Activated naive CD4-positive, alpha-beta T cell treated with anti-CD3 and anti-CD28 coated beads, Interleukin-2, amount 50 U/mL, for 16 hours (primary cell): ENCODE measurements at places on chromosomes 16 and 17.
A peak's percentile ranks its signal among the peaks of the same experiment; 100 is the strongest.

DNA sequence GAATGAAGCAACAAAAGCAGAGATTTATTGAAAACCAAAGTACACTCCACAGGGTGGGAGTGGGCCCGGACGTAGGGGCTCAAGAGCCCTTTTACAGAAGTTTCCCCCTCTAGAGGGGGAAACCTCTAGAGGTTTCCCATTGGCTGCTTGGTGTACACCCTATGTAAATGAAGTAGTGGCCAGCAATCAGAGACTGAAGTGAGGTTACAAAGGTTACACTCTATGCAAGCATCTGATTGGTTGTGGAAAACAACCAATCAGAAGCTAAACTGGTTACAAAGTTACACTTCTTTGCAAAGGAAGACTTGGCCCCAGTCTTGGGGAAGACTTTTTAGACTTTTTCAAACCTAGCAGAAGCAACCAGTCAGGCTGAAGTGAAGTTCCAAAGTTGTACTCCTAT, 27.1 kb downstream of the CRAMP1 start:
- DNase-seq = no peak

DNA sequence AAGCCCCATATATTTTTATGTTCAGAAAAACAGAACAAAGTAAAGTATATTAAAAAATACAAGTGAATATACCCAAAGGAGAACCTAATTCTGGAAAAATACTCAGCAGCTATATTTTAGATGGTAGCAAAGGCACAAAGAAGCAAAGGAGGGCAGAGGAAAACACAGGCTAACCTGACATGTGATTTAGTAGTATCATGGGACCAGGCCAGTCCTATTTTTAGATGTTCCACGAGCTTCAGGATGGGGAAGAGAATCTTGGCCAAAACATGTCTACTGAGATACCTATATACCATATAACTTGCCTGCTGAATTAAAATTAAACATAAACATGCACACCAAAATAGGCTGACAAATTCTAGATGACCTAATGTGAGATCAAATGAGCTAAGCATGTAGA, 32.9 kb downstream of the SMYD4 start:
- no peak for DNase-seq

GRCh38 chr16:75235721-75236193, 15.7 kb downstream of the BCAR1 start:
- no peak for DNase-seq

- no peak for DNase-seq
These were observed 33.3 kb downstream of the RANBP10 start for GRCh38 chr16:67773099-67773498.

DNA sequence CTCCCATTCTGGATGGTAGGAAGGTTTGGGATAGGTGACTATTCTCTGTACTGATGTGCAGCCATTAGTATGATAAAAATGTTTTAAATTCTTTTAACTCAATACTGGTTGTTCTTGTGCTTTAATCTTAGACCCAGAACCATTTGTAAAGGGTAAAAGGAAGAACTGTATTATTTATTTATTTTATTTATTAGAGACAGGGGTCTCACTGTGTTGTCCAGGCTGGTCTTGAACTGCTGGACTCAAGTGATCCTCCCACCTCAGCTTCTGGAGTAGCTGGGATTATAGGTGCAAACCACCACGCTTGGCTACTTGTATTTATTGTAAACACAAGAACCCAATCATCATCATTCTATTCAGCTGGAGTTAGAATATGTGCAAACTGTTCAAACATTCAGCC, 2.2 kb upstream of the MOSMO start:
- no peak for DNase-seq

DNA sequence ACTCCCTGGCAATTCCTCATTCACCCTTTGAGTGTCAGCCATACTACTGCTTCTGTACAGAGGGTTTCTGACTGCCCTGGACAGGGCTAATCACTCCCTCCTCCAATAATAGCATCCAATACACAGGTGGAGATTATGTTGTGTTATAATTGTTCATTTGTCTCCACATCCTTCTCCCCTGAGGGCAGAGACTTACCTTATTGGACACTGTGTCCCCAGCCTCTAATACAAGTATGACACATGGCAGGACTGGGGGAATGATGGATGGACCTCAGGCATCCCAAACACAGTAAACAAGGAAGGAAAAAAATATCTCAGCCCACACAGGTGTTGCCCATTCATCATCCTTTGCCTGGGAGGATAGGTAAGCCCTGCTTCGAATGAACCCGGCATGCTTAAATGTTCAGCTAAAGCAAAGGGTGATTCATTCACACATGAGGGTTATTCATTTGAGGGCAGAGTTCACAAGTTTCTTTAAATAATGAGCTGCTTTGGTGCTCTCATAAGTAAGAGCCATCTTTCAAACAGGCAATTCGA, 34.8 kb downstream of the MMD start:
- DNase-seq = no peak

GRCh38 chr16:74524926-74525325, 82.0 kb downstream of the GLG1 start:
- DNase-seq = no peak

DNA sequence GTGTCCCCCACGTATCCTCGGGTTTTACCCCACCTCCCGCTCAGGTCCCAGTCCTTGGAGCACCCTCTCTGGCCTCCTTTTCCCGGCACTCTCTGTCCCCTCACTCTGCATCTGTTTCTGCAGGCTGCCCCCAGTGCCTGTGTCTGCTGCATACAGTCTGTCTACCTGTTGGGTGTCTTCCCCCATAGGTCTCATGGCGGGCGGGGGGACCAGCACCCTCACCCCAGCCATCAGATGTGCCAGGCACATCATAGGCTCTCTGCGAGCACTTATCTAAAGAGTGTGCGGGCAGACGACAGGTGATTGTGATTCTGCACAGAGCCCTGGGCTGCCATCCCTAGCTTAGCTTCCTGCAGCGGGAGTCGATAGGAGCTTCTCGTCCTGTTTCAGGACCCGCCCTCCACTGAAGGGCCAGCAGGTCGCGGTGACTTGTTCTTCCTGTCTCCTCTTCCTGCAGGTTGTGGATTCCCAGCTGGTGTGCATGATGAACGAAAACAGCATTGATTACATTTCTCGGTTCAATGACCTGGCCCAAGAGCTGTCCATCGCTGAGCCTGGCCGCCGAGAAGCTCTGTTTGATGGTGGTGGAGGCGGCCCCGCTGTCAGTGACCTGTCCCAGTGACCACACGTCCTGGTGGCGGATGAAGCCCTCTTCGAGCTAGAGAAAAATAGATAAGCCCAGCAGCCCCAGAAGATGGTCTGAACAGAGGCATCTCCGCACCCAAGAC, 4.5 kb upstream of the JPT2 start:
- DNase-seq = no peak

GRCh38 chr16:49810831-49811230, 45.1 kb downstream of the ZNF423 start:
- DNase-seq = no peak

GRCh38 chr17:10758062-10758461, 28.2 kb upstream of the TMEM220 start:
- DNase-seq = no peak

DNA sequence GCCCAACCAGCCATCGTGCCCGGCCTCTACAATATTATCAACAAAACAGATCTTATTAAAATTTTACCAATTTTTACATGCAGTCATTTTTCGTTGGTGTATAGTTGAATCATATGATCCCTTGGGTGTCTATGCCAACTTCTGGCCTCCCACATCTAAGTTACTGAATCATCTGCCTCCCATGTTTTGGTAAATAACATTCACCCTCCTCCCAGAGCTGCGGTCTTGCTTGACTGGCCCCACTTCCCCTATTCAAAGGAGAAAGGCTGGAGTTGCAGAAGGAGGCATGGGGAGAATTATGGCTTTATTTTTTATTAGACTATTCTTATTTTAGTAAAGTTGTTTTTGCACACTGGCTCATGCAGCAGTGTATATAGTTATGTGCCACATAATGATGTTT, 18.5 kb upstream of the CCL23 start:
- DNase-seq = no peak

DNA sequence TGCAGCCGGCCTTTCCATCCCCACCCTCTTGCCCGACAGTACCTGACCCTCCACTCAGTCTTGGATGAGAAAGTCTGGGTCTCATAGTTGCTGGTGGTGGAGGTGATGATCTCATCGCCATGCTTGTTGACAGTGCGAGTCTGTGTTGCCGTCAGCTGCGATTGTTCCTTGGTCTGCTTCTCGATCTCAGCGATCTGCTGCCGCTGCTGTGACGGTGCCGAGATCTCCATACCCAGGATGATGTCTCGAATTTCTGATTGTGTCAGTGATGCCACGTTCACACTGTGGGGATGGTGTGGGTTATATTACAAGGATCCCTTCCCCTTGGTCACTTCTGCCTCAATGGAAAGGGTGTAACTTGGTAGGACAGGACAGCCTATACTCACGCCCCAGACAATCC, 4.1 kb upstream of the RILP start:
- no peak for DNase-seq

DNA sequence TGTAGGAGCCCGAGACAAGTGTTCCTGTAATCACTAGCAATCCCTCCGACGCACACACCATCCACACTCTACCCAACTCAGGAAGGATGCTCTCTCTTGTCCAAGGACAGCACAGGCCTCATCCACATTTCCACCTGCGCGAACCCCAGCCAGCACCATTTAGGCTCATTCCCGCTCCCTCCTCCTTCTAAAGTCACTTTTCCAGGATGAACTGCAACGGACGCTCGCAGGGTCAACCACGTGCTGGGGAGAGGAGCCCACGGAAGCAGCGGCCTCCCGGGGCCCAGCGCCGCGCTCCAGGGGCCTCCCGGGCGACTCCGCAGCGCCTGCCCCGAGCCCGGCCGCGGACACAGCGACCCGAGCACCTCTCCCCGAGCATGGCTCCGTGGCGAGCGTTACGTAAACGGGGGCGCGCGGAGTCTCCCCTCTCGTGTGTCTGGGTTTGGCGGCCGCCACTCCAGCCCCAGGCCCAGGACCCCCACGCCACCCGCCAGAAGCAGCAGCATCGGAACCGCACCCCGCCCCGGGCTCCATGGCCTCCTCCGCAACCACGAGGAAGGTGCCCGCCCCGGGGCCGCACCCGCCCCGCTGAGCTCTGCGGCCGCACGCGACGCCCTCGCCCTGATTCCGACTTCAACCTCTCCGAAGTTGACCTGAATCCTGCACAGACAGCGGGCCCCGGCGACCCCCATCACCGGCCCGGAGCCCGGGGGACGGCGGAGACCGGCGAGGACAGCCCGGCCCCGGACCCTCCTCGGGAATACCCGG, 668 bp downstream of the USP36 start:
- DNase-seq = peak; percentile 56

DNA sequence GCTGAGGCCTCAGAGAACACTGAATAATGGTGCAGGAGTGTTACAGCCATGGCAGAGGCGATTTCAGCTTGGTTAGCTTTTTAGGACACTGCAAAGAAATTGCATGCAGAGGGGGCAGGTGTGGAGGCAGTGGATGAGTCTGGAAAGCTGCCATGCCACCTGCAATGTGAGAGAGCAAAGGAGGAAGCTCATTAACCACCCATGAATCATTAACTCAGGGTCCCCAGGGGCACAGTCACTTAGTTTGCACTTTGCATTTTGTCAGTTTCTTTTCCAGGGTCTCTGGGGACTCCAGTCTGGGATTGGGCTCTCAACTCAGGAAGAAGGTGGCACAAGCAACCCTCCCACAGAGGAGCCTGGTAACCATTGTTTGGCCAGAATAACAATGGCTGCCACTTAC, 132.9 kb downstream of the USP31 start:
- no peak for DNase-seq

- DNase-seq = no peak
These were observed 35.1 kb downstream of the IL21R start for GRCh38 chr16:27436921-27437650.

GRCh38 chr17:30389756-30390300, 11.1 kb downstream of the CPD start:
- no peak for DNase-seq

GRCh38 chr17:1190751-1191331, 11.1 kb upstream of the ABR start:
- no peak for DNase-seq

GRCh38 chr16:55815320-55815719, 17.6 kb downstream of the CES1 start:
- no peak for DNase-seq

GRCh38 chr17:42289611-42290181, 1.4 kb downstream of the STAT5A start:
- DNase-seq = peak; percentile 70

GRCh38 chr17:53792997-53793396, 29.7 kb upstream of the KIF2B start:
- DNase-seq = no peak

GRCh38 chr17:34988644-34989043, 8.3 kb downstream of the LIG3 start:
- DNase-seq = no peak

DNA sequence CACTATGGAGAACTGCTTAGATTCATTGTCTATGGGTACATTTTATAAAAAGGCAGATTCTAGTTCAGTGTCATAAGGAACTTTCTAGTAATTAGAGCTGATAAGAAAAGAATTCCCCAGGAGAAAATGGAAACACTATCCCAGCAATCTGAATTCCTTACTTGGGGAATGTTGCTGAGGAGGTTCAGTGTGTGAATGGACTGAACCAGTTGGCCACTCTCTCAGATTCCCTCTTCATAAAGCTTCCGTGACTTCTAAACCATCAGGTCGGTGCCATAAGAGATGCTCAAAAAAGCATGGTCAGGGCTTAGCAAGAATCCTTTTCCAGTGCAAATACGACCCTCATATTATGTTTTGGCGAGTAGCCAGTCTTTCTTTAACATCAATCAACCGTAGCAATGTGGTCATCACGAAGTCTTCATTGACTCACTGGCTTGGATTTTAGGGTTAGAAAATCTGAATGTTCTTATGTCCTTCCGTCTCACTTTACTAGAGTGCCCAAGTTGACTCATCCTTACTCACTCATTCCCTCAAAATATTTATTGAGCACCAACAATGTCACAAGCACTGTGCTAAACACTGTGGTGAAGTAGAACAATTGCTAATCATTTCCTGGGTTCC, 102.7 kb upstream of the HLF start:
- DNase-seq = no peak

DNA sequence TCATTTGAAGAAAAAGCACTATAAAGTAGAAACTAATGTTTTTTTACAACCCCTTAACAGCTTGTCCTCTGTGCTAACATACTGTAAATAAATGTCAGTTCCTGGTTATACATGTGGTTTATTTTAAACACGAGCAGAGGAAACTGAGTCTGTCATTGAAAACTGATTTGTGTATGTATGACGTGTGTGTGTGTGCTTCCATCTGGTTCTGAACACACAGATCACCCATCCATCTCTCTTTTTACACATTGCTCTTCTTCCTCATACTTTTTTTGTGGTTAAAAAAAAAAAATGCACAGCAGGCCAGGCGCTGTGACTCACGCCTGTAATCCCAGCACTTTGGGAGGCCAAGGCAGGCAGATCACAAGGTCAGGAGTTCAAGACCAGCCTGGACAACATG, 49.5 kb downstream of the ZNF423 start:
- DNase-seq = no peak

DNA sequence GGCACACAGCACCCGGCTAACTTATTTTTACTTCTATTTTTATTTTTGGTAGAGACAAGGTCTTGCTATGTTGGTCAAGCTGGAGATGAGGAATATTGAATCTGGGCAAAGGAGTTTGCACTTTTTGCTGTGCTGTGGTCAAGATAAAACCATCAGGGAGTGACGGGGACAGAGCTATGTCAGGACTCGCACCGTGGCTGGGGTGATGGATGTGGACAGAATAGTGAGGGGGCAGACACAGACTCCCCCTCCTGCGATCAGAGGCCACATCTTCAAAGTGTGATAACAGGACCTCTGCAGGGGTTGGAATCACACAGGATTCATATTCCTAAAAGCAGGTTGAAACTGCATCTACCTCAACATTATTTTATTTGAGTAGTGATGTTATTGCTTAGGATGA, 25.6 kb downstream of the IL21R start:
- no peak for DNase-seq

GRCh38 chr16:53224951-53225533, 170.3 kb downstream of the CHD9 start:
- no peak for DNase-seq
